ENCODE measurements at places on chromosomes 4 and X.

GRCh38 chrX:7638078-7638710 lies 204.8 kb upstream of the VCX start:
- no peak for DNase-seq

GRCh38 chr4:146178126-146178525 lies 2.6 kb downstream of the LSM6 start:
- DNase-seq, result no peak

- no peak for DNase-seq
Measured at GRCh38 chr4:181507180-181507835, 735.9 kb upstream of the TENM3 start.

DNA sequence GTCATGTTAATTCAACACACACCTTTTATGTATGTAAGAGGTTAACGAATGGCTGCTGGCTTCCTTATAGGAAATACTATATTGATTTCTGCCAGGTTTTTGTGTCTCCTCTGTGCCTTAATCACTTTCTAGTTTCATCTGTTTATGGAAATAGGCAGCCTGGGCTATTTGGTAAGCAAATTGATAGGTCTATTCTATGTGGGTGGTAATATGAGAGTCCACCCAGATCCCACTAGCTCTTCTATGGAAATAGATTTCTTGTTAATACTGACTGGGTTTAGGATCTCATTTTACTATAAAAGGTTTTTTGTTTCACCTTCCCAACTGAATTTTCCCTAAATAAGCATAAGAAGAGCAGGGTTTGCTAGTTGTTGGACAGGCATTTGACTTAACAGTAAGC lies 4.1 kb downstream of the BMX start:
- DNase-seq, result no peak

DNA sequence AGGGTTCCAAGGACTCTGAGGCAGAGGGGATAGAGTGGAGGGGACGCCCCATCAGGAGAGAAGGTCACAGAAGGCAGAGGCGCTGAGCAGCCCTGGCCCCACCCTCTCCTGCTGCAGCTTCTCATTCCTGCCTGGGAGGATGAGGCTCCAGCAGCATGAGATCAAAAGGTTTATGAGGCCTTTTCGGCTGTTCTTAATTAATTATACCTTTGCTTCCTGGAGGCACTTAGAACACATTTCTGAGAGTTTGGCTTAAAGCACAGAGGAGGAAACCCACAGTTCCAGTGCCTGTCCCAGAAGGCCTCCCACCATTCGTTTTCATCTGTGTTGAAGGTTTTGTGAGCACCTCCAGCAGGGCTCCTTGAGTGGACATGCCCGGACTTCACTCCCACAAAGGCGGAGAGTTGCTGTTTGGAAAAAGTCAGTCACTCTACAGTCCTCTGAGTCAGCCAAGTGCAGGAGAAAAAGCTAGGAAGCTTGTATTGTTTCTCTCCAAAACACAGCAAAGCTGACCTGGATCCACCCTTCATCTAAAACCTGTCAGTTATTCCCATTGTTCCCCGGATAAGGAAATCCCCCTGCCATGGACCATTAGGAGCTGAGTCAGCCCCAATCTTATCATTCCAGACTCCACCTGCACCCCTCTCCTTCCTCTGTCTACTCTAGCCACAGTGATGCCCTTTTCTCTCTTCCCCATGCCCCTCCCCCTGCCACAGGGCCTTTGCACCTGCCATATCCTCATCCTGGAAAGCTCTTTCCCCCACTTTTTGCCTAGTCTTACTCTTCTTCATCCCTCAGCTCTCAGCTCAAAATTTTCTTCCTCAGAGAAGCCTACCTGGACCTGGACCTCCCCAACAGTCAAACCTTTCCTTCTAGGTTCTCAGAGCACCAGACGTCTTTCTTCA lies 276.8 kb downstream of the FBXW7 start:
- DNase-seq, result no peak
